ENCODE measurements at places on chromosomes 3 and 15.

GRCh38 chr3:49826016-49826415, 12.3 kb upstream of the UBA7 start:
- no peak for DNase-seq

- no peak for DNase-seq
Observed at GRCh38 chr3:63874769-63875168, 11.1 kb downstream of the ATXN7 start.

- DNase-seq: no peak
Observed at GRCh38 chr3:106068795-106069194, 200.0 kb upstream of the CBLB start.

- no peak for DNase-seq
Observed at GRCh38 chr15:78242128-78242527, 7.8 kb upstream of the ACSBG1 start.

DNA sequence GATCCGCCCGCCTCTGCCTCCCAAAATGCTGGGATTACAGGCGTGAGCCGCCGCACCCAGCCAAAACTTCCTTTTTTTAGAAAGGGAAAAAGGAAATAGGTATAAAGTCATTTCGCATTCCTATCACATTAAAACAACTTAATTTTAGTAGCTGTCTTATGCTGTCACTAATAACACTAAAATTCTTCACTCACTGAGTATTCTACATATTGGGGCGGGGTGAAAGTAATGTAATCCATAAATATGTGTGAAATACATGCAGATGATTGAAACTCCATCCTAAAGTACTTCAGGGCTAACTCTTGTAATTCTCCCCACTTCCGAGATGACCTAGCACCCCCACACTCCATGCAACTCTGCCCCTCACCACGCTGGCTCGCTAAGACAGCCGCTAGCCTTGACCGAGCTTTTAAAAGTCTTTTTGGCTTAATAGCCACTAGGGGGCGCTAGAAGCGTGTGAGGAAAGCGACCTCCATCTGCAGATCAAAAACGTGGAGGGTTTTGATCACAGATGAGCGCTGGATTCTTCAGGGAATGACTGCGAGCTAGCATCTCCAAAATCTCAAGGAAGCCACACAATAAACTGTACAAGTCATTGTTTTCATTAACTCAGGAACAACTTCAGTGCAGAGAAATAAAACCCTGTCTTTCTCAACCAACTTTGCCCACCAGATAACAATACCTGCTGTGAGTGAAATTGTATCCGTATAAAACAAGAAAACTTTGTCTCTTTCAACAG, 129.3 kb upstream of the IGF1R start:
- DNase-seq: peak; percentile 84

- DNase-seq: no peak
Observed at GRCh38 chr15:38208779-38209178, 43.9 kb upstream of the SPRED1 start.

GRCh38 chr15:63040509-63040908, 2.0 kb upstream of the TPM1 start:
- no peak for DNase-seq

GRCh38 chr15:40136470-40137302, 24.2 kb upstream of the BUB1B start:
- DNase-seq: peak; percentile 30

- DNase-seq: no peak
Observed at GRCh38 chr3:152039887-152040286, 166.4 kb downstream of the SUCNR1 start.

GRCh38 chr3:182737825-182738224, 55.5 kb upstream of the ATP11B start:
- DNase-seq: no peak

DNA sequence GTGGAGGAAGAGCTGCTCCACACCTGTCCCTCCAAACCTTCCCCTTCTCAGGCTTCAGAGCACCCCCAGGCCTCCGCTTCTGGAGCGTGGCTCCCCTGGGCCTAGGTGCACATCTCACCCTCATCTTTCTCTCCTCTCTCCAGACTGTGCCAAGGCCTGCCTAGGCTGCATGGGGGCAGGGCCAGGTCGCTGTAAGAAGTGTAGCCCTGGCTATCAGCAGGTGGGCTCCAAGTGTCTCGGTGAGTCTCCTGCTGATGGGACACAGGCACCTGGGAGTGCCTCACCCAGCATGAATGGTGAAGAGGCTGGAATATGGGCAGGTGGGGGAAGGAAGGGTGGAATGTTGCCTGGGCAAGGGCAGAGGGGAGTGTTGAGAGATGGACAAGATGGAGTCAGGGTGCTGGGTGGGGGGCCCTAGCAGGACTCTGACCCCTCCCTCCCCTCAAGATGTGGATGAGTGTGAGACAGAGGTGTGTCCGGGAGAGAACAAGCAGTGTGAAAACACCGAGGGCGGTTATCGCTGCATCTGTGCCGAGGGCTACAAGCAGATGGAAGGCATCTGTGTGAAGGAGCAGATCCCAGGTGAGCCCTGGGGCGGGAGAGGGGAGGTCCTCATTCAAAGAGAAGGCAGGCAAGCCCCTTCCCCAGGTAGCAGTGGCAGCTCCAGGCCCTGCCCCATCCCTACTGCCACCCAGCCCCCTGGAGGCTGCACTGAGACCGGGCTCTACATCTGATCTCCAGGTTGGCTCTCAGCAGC, 9.1 kb downstream of the PRRT3 start:
- no peak for DNase-seq
